ENCODE measurements at places on chromosomes 11 and 22.

DNA sequence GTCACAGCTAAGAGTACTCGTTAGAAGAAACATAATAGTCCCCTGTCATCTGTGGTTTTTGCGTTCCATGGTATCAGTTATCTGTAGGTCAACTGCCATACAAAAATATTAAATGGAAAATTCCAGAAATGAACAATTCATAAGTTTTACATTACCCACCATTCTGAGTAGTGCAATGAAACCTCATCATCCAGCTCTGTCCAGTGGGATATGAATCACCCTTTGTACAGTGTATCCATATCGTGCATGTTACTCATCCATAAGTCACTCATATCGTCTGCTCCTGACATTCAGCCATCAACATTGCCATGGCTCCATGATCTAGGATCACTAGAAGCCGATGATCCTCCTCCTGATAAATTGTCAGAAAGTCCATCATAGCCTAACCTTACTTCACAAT, 174.9 kb upstream of the C11orf87 start:
- no peak for DNase-seq

DNA sequence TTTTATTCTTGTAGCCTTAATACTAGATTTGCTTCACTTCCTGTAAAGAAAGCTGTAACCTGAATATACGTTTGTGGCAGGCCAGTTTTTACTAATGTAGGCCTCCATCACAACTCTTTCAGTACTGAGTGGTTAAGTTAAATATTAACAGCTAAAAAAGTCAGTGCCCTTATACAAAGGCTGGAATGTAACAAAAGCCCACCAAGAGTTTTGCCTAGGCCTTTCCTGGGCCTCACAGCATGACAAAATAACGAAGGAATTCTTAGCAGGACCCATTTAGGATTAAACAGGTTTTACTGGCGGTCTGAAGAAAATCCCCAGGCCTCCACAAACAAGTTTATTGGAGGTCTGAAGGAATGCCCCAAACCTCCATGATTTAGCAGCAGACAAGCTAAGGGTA, 43.7 kb downstream of the PIWIL3 start:
- no peak for DNase-seq

GRCh38 chr11:70233511-70233934, 30.4 kb downstream of the FADD start:
- no peak for DNase-seq

- peak; percentile 58 for DNase-seq
These were observed 2.9 kb downstream of the KLHL35 start for GRCh38 chr11:75429902-75430713.

GRCh38 chr11:88799771-88800500, 265.8 kb downstream of the GRM5 start:
- no peak for DNase-seq

DNA sequence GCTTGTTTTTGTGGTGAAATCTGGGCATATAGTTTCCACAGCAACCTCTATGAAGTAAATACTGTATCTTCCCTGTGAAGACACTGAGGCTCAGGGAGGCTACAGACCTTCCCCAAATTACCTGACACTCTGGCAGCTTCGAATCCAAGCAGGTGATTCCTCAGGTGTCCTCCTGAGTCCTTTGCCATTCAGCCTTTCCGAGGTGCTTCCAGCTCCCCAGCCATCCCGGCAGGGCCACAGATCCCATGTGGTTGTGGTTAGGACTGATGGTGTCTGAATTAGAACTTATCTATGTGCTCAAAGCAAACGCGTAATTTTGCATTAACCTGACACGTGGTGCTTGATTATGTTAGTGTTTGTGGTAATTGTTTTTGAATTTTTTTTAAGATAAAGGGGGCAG, 785.6 kb downstream of the BRD1 start:
- DNase-seq, result no peak
